ENCODE measurements at places on chromosomes 7 and 10.

DNA sequence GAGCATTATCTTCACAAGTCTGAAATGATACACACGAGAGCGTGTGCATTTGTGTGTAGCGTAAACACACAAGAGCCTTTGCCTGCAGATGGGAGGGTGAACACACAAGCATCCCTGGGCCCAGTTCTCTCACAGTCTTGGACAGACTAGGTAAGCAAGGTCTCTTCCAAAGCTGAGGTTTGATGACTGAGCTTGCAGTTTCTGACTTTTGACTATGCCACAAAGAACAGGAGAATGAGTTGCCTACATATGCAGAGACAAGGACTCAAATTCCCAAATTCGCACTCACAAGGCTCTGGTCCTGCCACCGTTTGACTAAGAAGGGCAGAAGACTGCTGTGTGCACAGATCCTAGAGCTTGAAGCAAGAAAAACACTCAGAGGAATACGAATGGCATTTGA, 55.8 kb downstream of the FAM53B start:
- DNase-seq: no peak

GRCh38 chr10:80158598-80159127, 26.1 kb downstream of the PLAC9 start:
- peak; percentile 75 for DNase-seq

DNA sequence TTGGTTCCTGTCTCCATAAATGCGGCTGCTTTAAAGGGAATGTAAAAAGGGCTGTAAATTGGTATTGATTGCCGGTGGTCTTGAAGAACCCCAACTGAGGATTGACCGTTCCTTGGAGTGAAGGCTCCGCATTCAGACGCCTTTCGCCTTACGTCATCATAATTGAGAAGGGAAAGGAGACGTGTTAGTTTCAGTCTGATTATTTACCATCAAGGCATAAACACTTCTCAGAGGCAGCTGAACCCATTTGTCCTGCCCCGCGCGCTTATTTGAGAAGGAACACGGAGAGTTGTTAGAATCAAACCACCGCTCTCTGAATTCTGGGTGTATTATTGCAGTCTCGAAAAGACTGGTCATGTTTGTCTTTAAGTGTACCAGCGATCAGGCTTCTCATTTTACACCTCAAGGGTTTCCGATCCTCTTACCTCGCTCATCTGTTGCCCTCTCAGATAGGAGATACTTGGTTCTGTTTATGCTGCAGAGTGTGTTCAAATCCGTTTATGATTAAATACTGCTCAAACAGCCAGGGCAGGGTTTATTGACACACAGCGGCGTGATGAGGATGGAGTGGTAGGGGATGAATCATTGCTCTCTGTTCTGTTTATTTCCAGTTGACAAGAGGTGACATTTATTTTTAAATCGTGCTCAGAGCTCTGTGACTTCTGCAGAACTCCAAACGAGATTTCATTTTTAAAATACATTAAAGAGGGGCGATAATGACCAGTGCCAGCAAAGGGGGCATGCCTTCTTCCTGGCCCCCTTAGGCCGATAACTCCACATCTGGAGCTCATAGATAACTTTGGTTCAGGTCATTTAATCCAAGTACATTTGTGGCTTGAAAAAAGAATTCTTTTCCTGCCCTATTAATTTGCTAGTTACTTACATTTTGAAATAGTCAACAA, 30.4 kb downstream of the FOXK1 start:
- DNase-seq: peak; percentile 48

DNA sequence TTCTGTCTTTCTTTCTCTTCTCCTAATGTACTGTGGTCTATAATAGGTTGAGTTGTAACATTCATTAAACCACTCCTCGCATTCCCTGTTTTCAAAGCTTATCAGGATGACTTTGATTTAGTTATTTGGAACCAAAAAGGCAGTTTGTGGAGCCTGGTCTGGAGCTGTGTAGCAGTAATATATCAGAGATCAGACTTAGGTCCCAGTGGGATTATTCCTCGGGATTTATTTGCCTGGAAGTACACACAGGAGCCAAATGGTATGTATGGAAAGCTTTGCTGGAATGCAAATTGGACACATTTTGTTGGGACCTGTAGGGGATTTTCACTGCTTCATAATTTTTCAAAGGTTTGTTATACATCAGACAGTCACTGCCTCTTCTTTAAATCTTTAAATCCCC, 40.9 kb downstream of the GBF1 start:
- no peak for DNase-seq

- DNase-seq: no peak
Measured at GRCh38 chr10:124721330-124722045, 22.7 kb downstream of the FAM53B start.

- no peak for DNase-seq
Measured at GRCh38 chr7:87226495-87226894, 7.0 kb upstream of the TMEM243 start.

DNA sequence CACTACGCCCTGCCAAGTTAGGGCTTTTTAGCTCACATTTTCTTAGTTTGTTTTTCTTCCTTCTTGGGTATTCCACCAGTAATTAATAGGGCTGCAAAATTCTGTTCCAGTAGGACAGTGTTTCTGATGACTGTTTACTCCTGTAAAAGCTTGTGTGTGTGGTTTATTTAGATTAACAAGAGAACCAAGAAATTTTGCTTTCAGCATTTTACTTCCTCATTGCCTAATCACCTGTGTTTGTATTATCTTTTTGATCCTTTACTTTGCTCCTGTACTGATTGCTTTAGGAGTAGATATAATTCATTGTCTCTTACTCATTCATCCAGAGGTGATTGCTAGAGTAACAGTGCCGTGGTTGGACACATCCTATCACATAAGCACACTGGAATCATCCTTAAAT, 27.7 kb downstream of the TDRD1 start:
- no peak for DNase-seq

DNA sequence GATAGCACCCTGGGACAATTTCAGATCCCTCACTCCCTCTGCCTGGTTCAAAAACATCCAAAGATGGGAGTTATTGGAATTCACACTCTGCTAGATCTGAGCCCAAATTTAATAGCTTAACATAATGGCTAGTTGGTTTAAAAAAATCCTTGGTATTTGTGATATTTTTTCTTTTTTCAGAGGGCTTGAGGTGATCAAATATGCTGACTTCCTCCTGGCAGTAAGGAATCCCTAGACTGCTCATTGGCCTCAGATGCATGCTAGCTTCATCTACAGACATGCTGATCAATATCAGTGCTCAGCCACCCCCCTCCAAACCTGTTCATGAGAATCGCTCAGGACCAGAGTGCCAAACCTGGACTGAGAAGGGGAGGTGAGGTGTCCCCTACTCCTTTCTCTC, 74.7 kb upstream of the PLPP4 start:
- DNase-seq: no peak

- DNase-seq: no peak
Measured at GRCh38 chr7:18715988-18716387, 220.4 kb downstream of the HDAC9 start.

DNA sequence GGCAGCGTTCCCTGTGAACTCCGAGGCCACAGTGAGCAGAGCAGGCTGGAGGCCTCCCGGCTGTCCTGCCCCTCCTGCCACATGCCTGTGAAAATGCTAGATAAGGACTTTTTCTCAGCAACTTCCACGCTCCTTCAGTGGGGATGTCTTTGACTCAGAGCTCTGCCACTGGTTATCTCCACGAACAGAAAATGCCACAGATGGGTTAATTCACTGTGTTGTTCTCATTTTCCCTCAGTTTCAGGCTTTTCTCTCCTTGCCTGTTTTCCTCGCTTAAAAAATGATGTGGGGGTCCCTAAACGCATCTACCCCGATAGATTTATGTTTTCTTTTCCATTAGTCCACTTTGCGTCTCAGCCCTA, 51.3 kb downstream of the IKZF1 start:
- DNase-seq: peak; percentile 81

- DNase-seq: no peak
Measured at GRCh38 chr10:73979141-73979808, 18.6 kb upstream of the VCL start.

DNA sequence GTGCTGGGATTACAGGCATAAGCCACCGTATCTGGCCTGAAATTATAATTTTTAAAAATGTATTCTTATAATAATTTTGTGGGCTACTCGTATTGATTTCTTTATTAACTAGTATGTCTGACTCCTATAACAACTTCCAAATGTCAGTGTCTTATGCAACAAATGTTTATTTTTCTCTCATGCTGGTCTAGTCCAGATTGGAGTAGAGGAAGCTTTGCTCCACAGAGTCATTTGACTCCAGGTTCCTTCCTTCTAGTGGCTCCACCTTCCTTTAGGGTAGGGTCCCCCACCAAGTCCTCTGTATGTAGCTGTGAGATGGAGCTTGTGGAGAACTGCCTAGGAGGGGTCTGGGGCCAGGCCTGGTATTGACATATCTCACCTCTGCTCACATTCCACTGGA, 8.7 kb downstream of the CEP55 start:
- DNase-seq: no peak

GRCh38 chr10:59036311-59037017, 140.0 kb upstream of the PHYHIPL start:
- no peak for DNase-seq

DNA sequence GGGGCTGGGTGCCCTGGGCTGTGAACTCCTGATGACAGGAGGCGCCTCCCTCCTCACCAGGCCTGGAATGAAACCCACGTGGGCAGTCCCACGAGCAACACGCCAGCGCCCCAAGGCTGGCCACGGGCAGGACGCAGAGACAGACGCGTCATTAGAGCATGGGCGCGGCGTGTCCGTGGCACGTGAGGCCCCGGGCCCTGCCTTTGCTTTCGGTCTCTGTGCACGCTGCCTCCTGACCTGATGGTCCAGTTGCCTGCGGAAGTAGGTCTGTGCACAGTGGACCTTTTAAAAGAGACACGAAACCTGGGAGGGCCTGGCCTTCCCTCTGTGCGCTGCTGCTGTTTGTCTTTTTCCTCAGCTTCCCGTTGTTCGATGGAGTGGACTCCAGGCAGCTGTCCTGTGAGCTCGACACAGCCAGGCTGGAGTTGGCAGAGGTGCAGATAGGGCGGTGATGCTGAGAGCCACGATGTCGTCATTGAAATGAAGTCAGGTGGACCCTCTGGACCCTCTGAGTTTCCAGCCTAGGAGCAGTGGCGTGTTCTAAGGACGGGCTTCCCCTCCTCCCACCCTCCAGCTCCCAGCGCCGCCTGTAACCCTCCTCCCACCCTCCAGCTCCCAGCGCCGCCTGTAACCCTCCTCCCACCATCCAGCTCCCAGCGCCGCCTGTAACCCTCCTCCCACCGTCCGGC, 40.1 kb upstream of the CFAP46 start:
- DNase-seq: no peak

DNA sequence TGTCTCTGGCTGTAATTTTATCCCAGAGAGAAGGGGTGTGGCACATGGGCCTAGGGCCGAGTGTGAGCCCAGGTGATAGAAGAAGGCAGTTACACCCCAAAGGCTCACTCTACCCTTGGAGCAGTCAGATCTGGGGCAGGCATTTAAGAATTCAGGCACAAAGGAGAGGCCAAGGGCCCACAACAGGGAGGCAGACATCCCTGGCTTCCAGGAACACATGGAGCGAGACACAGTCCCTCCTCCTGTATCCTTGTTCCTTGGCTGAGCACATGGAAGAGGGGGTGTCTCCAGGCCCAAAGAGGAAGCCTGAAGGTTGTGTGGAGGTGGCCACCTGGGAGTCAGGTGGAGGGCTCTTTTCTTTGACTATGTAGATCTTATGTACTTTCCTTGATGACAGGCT, 286.2 kb downstream of the RPS24 start:
- no peak for DNase-seq

DNA sequence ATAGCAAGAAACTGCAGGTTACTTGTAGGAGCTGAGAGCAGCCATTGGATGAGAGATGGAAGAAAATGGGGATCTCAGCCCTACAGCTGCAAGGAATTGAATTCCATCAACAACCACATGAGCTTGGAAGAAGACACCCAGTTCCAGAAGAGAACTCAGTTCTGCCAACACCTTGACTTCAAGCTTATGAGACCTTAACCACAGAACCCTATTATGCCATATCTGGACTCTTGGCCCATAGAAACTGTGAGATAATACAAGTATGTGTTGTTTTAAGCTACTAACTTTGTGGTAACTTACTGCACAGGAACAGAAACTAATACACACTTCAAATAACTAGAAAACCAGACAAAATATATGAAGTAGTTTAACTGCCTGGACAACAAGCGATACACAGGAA, 212.4 kb upstream of the CACNA2D1 start:
- no peak for DNase-seq

GRCh38 chr7:136495081-136495480, 373.4 kb upstream of the CHRM2 start:
- DNase-seq: no peak

- peak; percentile 21 for DNase-seq
Measured at GRCh38 chr7:50497068-50497642, 47.0 kb upstream of the FIGNL1 start.

GRCh38 chr7:137670222-137671064, 176.3 kb downstream of the DGKI start:
- no peak for DNase-seq

GRCh38 chr10:48343921-48344598, 37.6 kb downstream of the MAPK8 start:
- no peak for DNase-seq

- no peak for DNase-seq
Measured at GRCh38 chr10:104371753-104372152, 18.1 kb downstream of the CFAP58 start.

DNA sequence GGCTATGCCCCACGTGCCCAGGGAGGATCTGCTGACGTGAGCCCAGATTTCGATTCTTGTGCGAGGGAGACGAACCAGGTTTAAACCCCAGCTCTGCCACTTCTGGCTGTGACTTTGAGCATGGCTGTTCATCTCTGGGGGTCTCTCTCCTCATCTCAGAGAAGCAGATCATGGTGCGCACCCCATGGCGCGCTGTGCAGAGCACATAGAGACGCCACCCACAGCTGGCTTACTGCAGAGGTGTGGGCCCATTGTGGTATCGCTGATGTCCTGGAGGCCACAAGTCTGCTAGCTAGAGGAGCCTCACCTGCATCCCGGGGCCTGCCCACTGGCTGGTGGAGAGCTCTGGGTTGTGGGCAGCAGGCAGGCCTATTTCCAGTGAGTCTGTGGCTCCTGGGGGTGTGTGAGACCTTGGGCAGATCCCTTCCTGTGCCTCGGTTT, 140.5 kb downstream of the LHPP start:
- no peak for DNase-seq

- no peak for DNase-seq
Measured at GRCh38 chr7:37035631-37036030, 311.3 kb upstream of the AOAH start.

- DNase-seq: no peak
Measured at GRCh38 chr7:29315892-29316270, 121.3 kb downstream of the CHN2 start.

- DNase-seq: no peak
Measured at GRCh38 chr7:11120068-11120664, 146.5 kb downstream of the PHF14 start.

DNA sequence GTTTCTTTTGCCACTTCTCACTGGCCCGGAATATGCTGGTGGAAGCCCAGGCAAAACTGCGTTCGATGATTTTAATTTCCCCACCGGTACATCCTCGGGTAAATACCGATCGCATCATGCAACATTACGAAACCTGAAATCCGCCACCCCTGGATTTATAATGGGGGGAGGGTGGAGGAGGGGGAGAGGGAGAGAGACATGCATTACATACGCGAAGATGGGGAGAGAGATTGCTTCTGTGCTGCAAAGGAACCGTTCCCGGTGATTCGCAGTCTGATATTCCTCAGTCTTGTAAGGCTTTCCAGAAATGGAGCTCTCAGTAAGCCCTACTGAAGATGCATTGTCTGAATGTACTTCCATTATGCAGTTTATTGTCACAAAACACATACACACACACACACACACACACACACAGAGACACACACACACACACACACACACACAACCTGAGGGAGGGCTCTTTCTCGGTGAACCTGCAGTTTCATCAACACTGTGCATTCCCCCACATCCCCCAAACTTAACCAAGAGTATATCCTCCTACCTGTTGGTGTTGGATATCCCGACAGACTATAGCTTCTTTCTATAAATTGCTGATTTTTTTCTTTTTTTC, 741 bp downstream of the GPR85 start:
- DNase-seq: no peak
